ENCODE measurements at places on chromosomes 7 and 10. TPM values are rescaled to one million over a fixed set of nuclear protein-coding genes. Genes with fewer than 3 reads are reported as not detected.
A peak's percentile ranks its signal among the peaks of the same experiment; 100 is the strongest.

GRCh38 chr7:135960709-135961451, 16.3 kb downstream of the MTPN start:
- no peak for DNase-seq

- DNase-seq, result no peak
Measured at GRCh38 chr7:45924283-45924682, 3.2 kb upstream of the IGFBP3 start.

DNA sequence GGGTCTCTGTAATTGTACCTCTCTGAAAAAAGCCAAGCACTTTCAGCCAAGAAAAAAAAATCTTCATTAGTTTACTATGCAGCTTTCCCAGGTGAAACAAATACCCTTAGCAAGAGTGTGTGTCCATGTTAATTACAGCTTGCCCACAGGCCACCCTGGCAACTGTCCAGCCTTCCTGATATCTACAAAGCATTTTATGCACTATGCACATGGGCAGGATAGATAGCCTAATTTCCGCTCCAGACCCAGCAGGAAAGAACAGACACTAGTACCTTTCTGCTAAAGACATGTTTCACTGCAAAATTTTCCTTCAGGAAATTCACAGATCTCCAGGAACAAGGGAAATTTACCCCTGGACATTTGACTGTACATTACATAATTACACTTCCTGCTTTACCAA, 24.4 kb downstream of the CACNA2D1 start:
- no peak for DNase-seq

The C10orf67 gene
- total RNA-seq, result not detected

The ADRA2A gene
- 0.05 TPM for total RNA-seq

GRCh38 chr10:31490858-31491504, 172.0 kb downstream of the ZEB1 start:
- no peak for DNase-seq

- no peak for DNase-seq
Measured at GRCh38 chr7:131586259-131586658, 29.8 kb upstream of the PODXL start.

GRCh38 chr7:16114071-16114470, 307.3 kb downstream of the CRPPA start:
- no peak for DNase-seq

The KLF14 gene
- total RNA-seq, result not detected

The PCLO gene
- not detected for total RNA-seq

The HOXA10 gene
- not detected for total RNA-seq

- no peak for DNase-seq
Measured at GRCh38 chr7:32415519-32415918, 74.7 kb downstream of the LSM5 start.

DNA sequence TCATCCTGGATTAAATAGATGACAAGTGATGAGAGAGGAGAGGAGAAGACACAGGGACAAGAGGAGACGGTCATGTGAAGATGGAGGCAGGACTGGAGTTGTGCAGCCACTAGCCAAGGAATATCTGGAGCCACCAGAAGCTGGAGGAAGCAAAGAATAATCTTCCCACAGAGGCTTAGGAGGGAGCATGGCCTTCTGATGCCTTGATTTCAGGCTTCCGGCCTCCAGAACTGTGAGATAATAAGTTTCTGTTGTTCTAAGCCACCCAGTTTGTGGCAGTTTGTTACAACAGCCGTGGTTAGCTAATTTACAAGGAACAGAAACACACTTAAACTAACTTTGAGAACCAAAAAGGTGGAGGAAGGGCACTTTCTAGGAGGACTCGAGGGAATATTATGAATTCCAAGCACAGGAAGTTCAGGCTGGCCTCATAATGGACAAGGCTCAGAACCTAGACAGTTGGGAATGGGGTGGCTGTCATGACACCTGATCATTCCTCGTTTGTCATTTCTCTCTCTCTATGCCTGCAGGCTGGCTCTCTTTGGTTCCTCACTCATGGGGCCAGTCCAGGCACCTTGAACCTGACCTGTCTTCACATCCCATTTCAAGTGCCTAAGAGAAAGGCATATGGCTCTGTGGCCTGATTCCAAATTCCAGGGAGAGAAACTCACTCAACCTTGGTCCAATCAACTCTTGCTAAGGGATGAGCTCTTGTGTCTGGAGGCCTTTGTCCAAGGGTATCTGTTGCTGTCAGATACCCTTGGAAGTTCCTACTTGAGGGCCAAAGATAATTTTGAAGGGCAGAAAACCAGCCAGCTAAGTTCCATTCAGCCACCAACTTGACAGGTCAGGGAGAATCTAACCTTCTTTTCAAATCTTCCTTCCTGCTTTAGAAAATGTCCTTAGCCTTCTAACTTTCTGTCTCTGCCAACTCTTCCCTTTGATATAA, 33.5 kb upstream of the PDZD8 start:
- no peak for DNase-seq

DNA sequence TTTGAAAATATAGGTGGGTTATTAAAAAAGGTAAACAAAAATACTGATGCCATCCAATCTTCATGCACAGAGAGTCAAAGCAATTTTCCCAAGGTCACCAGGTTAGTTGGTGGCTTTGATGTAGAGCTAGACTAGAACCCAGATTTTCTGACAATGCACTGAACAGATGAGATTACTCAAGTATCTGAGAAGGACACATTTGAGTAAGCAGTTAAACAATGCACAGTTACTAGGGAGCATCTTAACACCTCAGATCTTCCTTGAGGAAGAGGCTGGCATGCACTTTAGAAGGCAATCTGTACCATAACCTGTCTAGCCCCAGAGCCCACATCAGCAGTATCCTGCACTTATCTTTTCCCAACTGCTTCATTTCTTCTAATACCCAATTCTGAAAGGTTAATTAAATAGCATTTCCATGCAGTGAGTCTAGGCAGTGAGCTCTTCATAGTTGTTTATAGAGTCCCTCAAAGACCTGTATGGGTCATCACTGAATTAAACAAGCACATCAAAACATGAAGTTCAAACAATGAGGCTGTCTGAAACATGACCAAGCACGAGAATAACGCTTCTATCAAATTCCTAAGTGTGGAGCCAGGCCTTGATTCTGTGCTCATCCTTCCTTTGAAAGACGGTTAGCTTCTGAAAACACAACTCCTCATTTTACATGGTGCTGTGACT, 38.2 kb upstream of the ANK3 start:
- DNase-seq, result no peak

DNA sequence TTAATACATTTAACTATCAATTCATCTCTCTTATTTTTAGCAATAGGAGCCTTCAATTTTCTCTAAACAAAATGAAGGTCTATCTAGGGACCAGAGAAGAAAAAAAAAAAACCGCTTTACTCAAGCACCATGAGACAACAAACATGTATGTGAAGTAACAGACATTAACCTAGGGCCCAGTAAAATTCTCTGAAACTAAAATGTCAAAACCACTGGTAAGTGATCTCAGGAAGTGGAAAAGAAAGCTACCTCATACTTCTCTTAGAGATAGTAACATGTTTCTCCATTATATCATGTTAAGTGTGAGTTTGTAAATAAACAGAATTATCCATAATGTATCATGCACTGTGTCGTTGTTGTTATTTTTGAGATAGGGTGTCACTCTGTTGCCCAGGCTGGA, 35.4 kb upstream of the PTER start:
- DNase-seq, result no peak

- DNase-seq, result no peak
Measured at GRCh38 chr7:89607792-89608191, 546.5 kb upstream of the STEAP1 start.

GRCh38 chr7:84216472-84216871, 21.9 kb upstream of the SEMA3A start:
- no peak for DNase-seq

DNA sequence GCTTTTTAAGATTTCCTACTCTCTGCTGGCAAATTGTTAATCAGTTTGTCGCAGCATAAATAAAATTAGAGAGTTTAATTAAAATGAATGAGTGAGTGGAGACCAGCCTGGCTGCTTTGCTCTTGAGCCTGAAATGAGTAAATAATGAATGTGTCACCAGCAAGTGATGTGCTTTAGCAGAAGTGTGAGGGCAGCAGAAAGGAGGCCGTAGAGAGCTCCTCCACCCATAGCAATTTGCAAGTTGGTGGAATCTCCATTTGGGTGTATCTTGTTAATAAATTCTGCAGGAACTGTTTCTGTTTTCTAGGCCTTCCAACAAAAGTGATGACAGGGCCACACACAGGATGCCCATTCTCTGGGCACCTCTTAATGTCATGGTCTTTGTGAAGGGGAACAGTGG, 18.8 kb upstream of the ERCC6 start:
- no peak for DNase-seq

The RELN gene
- total RNA-seq, result not detected

- no peak for DNase-seq
Measured at GRCh38 chr7:91515961-91516360, 251.7 kb downstream of the FZD1 start.

The NCF1 gene
- total RNA-seq, result 4.5 TPM

DNA sequence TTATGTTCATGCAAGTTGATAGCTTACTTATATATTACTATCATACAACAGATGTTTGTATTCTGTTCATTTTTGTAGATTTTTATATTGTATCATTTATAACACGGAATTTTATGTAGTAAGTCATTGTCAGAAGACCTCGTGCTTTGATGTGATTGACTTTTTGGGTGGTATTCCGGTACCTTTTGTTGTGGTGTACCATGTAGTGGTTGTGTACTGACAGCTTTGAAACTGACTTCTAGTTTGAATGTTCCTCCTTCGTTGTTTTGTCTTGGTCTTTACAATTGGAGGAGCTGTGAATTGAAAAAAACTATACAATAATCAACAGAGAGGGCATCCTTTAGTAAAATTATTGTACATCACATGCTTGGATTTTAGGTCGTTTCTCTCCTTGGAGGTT, 61.5 kb downstream of the WAC start:
- DNase-seq, result peak; percentile 28

- DNase-seq, result no peak
Measured at GRCh38 chr7:3862774-3863173, 561.7 kb downstream of the SDK1 start.

DNA sequence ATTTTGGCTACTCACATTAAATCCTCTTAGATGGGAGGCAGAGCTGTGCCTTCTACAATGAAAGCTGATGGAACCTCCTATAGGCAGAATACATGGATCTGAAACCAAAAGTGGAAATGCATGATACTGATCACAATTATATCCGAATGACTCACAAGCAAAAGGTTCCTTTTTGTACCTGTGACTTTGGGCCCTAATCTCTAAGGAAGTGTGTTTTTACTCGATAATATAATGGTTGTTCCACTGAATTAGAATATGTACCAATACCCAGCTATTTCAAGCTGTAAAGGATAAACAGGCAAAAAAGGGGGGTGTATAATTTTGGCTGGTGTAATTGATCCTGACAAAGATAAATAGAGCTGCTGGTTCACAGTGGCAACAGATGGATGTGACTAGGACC, 17.6 kb upstream of the LAMB1 start:
- DNase-seq, result no peak

The CNPY1 gene
- not detected for total RNA-seq

The FAM131B gene
- 0.14 TPM for total RNA-seq

DNA sequence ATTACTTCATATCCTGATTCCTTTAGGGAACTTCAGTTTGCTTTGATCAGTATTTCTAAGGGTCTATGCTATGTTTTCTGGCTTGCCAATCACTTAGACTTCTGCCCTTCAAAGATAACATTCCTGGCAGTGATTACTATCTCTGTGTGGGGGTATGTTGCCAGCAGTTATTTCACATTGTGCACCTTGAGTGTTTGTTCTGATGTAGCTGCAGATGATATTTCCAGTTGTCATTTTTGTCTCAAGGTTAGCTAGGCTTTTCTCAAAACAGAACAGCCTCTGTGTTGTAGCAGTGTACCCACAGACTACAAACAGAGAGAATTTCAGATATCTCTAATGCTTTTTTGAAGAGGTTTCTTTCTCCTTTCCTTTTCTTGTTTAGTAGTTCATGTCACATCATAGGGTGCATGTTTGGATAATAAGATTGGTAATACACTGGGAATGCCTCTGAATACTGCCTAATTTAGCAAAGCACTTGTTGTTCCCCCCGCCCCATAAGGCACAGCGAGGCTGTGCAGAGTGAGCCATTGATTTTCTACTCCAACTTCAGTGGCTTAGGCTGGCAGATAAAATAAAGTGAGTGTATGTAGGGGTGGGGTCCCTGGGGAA, 134.7 kb upstream of the AGR3 start:
- no peak for DNase-seq

All from CD4-positive, alpha-beta T cell (primary cell).